SK-N-SH (cell line): ENCODE measurements at places on chromosomes 16 and 17.

GRCh38 chr17:65171752-65172151 is 34.6 kb downstream of the RGS9 start:
- no peak overlapping the region for H3K4me3 ChIP-seq
- H3K27ac ChIP-seq, result peak overlapping the region; percentile 56; the same call in 1 of the 2 replicates
- peaks cover 22% of the 10 kb centered on the region; the same call in 1 of the 2 replicates for H3K4me1 ChIP-seq
- no peaks in the 10 kb centered on the region for H3K36me3 ChIP-seq
- DNase-seq, result no peak

GRCh38 chr17:38674749-38675615 is at the start of gene EPOP:
EPOP (minus strand) TSS chr17:38674957; CDS start chr17:38674495, 462 bp downstream.
- H3K27ac ChIP-seq, result no peak within 1 kb of the TSS
- DNase-seq, result peak; percentile 99
- H3K36me3 ChIP-seq, result no peaks in the 10 kb centered on the region
- no peaks in the 10 kb centered on the region for H3K27me3 ChIP-seq

DNA sequence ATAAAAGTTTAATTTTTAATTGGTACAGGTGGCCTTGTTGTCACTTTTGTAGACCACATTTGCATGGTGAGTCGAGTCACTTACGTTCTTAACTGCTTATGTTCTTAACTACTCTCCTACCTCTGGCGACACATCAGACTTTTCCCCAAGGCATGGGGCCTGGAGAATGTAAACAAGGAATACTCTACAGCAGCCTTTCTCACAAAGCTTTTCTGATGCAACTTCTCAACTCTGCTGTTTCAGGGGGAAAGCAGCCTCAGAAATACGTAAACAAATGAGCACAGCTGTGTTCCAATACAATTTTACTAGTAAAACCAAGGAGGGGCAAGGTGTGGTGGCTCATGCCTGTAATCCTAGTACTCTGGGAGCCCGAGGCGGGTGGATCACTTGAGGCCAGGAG is 6.9 kb downstream of the KARS1 start:
- peaks cover 79% of the 10 kb centered on the region for H3K36me3 ChIP-seq
- no peaks in the 10 kb centered on the region for H3K27me3 ChIP-seq
- H3K4me1 ChIP-seq, result peaks cover 2% of the 10 kb centered on the region; the same call in 1 of the 2 replicates
- no peak for DNase-seq
- no peak overlapping the region for H3K4me3 ChIP-seq
- no peak overlapping the region for H3K27ac ChIP-seq

GRCh38 chr17:17849147-17849820 is 12.5 kb upstream of the SREBF1 start:
- no peaks in the 10 kb centered on the region for H3K27me3 ChIP-seq
- DNase-seq, result no peak
- H3K4me1 ChIP-seq, result peaks cover 19% of the 10 kb centered on the region; the same call in 1 of the 2 replicates
- peak overlapping the region; percentile 22; the same call in 1 of the 2 replicates for H3K27ac ChIP-seq
- H3K4me3 ChIP-seq, result no peak overlapping the region

GRCh38 chr17:7496470-7497183 is 12.5 kb downstream of the POLR2A start:
- no peak overlapping the region for H3K4me3 ChIP-seq
- no peaks in the 10 kb centered on the region for H3K4me1 ChIP-seq
- H3K27ac ChIP-seq, result no peak overlapping the region

DNA sequence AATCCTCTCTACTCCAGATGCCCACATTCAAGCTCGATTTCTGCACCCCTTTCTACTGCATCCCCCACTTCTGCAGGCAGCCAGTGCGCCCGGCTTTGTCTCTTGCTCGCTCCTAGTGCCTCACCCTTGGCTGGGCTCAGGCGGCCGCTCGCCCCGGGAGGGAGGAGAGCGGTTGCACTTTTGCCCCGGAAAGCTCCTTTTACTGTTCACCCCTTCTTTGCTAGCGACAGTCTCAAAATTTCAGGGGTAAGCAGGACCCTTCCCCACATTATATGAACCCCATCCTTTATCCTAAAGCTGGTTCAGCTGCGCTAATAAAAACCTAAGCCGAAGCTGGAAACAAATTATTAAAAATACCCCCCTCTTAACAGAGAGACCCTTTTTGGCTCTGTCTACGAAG is 1.0 kb downstream of the HOXB5 start:
- no peaks in the 10 kb centered on the region for H3K4me1 ChIP-seq
- H3K4me3 ChIP-seq, result no peak overlapping the region
- no peaks in the 10 kb centered on the region for H3K36me3 ChIP-seq

DNA sequence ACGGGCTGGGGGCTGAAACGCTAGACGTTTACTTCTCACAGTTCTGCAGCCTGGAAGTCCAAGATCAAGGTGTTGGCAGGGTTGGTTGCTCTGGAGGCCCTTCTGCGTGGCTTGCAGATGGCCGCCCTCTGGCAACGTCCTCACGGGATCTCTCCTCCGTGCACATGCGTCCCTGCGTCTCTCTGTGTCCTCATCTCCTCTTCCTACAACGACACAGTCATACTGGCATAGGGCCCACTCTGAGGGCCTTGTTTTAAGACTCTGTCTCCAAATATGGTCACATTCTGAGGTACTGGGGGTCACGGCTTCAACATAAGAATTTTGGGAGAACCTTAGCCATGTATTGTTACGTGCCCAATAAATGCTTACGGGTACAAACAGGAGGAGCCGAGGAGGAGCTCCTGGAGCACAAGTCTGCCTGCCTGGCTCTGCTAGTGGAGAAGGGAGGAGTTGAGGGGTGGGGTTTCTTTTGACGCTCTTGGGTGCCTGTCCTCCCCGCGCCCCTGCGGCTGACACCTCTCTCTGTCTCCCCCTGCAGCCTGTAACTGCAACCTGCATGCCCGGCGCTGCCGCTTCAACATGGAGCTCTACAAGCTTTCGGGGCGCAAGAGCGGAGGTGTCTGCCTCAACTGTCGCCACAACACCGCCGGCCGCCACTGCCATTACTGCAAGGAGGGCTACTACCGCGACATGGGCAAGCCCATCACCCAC is 141.1 kb downstream of the NTN1 start:
- peaks cover 4% of the 10 kb centered on the region; the same call in 1 of the 2 replicates for H3K27me3 ChIP-seq
- H3K27ac ChIP-seq, result no peak overlapping the region
- no peaks in the 10 kb centered on the region for H3K36me3 ChIP-seq
- no peaks in the 10 kb centered on the region for H3K4me1 ChIP-seq
- peak; percentile 55 for DNase-seq

DNA sequence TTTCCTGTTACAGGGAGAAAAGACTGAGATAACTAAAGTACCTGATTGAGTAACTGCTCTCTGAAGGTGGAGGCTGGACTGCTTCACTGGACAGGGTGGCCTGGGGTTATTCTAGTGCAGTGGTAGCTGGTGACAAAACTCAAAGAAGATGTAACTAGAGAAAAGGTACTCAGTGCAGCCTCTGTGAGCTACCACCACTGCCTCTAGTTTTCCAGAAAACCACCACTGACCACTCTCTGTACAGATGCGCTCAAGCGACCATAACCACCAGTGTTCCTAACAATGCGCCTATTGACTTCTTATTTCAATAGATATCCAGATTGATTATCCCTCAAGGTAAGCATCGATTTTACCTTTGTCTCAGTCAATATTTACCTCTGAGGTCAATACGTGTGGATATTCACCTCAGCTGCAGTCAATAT is 492.2 kb downstream of the WWOX start:
- no peaks in the 10 kb centered on the region for H3K36me3 ChIP-seq
- no peak overlapping the region for H3K4me3 ChIP-seq
- H3K27ac ChIP-seq, result no peak overlapping the region

DNA sequence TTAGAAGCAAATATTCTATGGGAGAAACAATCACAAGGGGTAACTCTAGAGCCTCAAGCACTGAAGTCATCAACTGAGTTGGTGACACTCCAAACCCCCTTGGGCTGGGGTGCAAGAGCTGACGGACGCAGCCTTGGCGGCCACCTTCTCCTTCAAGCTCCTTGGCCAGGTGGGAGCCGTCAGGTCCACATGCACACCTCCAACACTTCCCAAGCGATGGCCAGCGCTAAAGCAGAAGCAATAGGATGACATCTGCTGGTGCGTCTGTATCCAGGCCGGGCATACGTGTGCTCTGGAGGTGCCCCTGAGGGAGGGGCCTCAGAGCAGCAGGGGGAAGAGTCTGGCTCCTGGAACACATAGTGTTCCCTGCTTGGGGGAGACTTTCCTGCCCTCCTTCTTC is 12.2 kb upstream of the FOXJ1 start:
- DNase-seq, result no peak
- H3K36me3 ChIP-seq, result 0 out of 2 replicates have a peak, but pooled peaks cover 7% of the 10 kb centered on the region
- H3K4me3 ChIP-seq, result no peak overlapping the region
- H3K27ac ChIP-seq, result no peak overlapping the region
- no peaks in the 10 kb centered on the region for H3K27me3 ChIP-seq

DNA sequence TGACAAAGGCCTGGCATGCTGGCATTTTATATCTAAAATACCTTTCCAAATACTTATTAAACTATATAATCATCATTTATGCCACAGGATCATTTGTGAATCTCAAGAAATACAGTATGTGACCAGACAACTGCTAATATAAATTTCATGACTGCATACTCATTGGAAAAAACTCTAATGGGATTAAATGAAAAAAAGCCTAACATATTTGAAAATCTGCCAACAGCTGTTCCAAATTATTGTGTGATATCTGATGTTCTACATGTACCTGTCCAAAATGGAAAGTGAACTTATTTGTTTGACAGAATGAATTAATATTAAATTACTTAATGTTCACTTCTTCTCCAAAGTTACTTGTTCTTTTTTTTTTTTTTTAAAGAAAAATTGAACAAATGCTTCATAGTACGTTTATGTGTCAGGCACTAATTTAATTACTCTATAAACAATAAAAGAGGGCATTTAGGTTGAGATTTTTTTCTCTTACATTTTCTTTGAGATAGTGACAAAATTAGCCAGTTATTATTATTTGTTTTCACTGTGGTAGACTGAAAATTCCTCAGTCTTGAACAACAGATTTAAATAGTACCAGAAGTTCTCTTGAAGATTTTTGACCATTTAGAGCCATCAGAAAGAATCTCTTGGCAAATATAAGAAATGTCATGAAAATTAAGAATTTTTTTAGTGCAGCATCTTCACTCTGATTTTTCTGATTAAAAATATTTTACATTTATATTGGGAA is 114.0 kb downstream of the FTO start:
- H3K4me1 ChIP-seq, result peaks cover 14% of the 10 kb centered on the region
- peak; percentile 19 for DNase-seq
- H3K27ac ChIP-seq, result peak overlapping the region; percentile 87
- H3K36me3 ChIP-seq, result no peaks in the 10 kb centered on the region
- no peak overlapping the region for H3K4me3 ChIP-seq

GRCh38 chr16:2237493-2238149 is 1.4 kb downstream of the DNASE1L2 start:
- H3K4me3 ChIP-seq, result no peak overlapping the region
- no peaks in the 10 kb centered on the region for H3K4me1 ChIP-seq
- peaks cover 39% of the 10 kb centered on the region for H3K36me3 ChIP-seq
- peak; percentile 38 for DNase-seq
- H3K27ac ChIP-seq, result no peak overlapping the region

DNA sequence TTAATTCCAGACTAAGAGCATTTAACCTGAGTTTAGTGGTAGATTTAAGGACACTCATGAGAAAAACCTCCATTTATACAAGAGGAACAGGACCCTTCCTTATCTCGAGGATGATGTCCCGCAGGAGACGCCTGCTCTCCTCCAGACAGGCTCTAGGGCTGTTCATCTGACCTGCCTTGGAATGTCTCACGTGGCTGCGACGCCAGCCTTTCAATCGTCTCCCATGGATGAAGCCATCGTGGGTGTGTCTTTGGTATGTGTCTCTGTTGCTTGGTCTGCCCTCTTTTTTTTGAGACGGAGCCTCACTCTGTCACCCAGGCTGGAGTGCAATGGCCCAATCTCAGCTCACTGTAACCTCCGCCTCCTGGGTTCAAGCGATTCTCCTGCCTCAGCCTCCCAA is 16.5 kb downstream of the CHMP6 start:
- H3K4me1 ChIP-seq, result no peaks in the 10 kb centered on the region
- no peak for DNase-seq
- H3K27ac ChIP-seq, result no peak overlapping the region
- no peaks in the 10 kb centered on the region for H3K36me3 ChIP-seq
- peaks cover 65% of the 10 kb centered on the region for H3K27me3 ChIP-seq
- H3K4me3 ChIP-seq, result no peak overlapping the region

- H3K27ac ChIP-seq, result no peak overlapping the region
- peaks cover 20% of the 10 kb centered on the region for H3K36me3 ChIP-seq
- no peaks in the 10 kb centered on the region for H3K27me3 ChIP-seq
- H3K4me3 ChIP-seq, result no peak overlapping the region
- DNase-seq, result no peak
These were observed 16.2 kb downstream of the DNASE1 start for GRCh38 chr16:3670711-3671110.

GRCh38 chr16:4021070-4021779 is 95.0 kb downstream of the ADCY9 start:
- H3K4me1 ChIP-seq, result no peaks in the 10 kb centered on the region
- H3K4me3 ChIP-seq, result no peak overlapping the region
- no peak for DNase-seq

GRCh38 chr17:59848778-59849177 is 44.0 kb downstream of the TUBD1 start:
- no peak overlapping the region for H3K27ac ChIP-seq
- no peak for DNase-seq
- peaks cover 36% of the 10 kb centered on the region for H3K4me1 ChIP-seq
- H3K27me3 ChIP-seq, result no peaks in the 10 kb centered on the region
- no peak overlapping the region for H3K4me3 ChIP-seq
